ENCODE measurements at places on chromosomes 3 and 15. TPM values are rescaled to one million over a fixed set of nuclear protein-coding genes. Genes with fewer than 3 reads are reported as not detected.

The GOLGA6L10 gene
- total RNA-seq, result 3.6 TPM

The MST1R gene
- total RNA-seq, result 76.2 TPM

The TMIE gene
- total RNA-seq, result not detected

The MAP1A gene
- total RNA-seq, result 7.9 TPM

The CD86 gene
- 5.8 TPM for total RNA-seq

The CSPG5 gene
- 0.58 TPM for total RNA-seq

The SLC6A11 gene
- not detected for total RNA-seq

DNA sequence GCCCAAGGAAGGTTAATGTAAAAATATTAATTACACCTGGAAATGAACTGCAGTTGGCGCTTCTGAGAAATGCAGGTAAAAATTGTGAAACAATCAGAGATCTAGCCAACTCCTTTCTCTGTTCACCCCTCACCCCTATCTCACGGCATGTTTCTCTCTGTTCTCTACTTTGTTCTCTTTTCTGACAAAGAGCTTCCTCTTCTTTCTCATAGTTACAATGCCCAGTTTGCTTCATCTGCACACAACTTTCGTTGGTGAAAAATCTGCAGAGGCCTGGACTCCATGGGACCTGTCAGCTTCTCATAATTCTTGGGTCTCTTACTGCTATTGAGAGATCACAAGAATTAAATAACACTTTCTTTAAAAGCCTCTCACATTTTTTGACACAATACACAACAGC is 212.9 kb upstream of the LRRN1 start:
- no peak for DNase-seq

DNA sequence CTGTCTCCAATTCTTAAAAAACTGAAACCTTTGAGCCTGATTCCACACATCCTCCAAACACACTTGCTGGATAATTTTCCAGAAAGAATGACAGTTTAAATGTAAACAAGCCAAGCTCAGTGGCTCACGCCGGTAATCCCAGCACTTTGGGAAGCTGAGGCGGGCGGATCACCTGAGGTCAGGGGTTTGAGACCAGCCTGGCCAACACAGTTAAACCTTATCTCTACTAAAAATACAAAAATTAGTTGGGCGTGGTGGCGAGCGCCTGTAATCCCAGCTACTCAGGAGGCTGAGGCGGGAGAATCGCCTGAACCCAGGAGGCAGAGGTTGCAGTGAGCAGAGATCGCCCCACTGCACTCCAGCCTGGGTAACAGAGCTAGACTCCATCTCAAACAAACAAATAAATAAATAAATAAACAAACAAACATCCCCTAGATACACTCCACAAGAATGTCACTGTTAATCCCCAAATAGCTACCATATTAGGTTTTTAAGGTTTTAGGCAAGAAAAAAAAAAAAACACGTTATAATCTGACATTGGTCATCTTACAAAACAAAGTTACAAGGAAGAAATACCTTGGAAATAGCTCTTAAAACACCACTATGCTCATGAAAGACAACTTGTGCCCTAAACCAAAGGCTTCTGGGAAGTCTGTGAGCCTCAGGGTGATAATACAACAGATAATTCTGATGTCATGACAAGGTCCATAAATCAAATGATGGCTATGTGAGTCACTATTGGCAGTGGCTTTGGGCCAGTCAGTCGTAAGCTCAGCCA is 13.2 kb downstream of the TNIK start:
- no peak for DNase-seq

DNA sequence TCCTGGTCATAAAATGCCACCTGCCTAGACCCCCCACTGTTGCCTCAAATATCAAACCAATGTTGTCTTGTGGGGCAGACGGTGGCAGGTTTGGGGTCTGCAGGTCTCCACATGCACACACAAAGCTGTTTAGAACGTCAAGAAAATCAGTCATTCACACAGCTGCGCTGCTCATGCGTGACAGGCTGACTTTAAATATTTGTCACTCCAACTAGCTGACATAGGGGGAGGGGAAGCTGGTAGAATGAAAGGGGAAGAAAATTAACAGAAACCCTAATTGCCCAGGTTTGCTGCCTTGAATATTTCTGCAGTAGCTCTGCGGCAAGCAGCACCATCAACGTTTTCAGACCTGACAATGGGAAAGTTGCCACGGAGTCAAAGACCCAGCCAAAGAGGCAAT is 201.8 kb downstream of the ABHD5 start:
- DNase-seq, result no peak

DNA sequence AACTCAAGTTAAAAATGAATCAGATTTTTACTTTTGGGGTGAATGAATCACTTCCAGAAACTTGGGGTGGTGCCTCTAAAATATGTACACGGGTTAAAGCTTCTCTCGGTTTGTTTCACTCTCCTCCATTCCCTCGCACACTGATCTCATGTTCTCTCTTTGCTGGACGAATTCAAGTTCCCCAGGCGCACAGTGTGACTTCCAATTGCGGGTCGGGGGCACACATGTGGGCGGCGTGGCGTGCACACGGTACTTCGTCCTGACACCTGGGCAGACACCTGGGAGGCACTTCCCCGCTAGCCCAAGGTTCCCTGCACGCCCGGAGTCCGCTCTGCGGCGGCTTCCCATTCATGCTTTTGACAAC is 692 bp downstream of the SCAANT1 start:
- DNase-seq, result no peak

GRCh38 chr3:58272891-58273290 is 33.2 kb upstream of the RPP14 start:
- DNase-seq, result no peak

- DNase-seq, result no peak
These were observed 50.0 kb upstream of the PSMD6 start for GRCh38 chr3:64073158-64073761.

GRCh38 chr3:41001556-41001955 is 197.7 kb upstream of the CTNNB1 start:
- DNase-seq, result no peak

- DNase-seq, result no peak
These were observed 819.7 kb downstream of the FHIT start for GRCh38 chr3:60431599-60431958.

- DNase-seq, result no peak
These were observed 56.8 kb downstream of the MYH15 start for GRCh38 chr3:108453565-108453964.

DNA sequence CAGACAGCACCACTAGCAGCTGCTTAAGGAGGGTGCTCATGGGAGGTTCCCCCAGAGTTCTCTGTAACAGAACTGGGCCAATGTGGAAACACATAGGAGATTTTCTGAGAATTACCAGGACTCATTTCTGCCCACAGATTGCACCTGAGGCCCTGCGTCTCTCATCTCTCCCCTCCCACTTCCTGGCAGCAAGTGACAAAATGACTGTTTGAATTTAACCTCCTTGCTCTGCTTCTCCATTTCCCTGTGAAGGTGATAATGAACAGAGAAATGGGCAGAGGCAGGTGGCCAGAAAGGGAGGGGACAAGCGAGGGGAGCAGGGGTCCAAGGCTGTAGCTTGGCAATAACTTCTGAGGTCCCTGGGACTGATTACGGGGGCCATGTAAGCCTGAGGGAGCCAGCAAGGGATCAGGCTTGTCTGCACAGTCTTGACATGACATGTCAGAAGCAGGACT is 8.0 kb downstream of the EPHB1 start:
- no peak for DNase-seq

DNA sequence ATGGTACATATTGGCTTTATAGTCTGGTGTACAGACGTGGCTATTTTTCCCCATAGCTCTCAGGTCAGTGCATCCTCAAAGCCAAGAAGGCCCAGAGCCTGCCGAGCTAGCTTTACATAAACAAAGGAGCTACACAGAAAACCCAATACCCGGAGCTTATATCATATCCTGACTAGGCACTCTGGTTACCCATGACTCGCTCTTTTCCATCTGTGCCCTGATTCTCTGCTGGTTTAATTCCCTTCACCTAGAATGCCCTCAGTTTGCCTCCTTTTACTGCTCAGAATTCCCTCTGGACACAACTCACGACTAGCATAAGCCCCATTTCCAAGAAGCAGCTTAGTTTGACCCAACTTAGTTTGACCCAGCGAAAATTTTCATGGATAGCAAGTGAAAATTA is 110.8 kb downstream of the TIGIT start:
- DNase-seq, result no peak

DNA sequence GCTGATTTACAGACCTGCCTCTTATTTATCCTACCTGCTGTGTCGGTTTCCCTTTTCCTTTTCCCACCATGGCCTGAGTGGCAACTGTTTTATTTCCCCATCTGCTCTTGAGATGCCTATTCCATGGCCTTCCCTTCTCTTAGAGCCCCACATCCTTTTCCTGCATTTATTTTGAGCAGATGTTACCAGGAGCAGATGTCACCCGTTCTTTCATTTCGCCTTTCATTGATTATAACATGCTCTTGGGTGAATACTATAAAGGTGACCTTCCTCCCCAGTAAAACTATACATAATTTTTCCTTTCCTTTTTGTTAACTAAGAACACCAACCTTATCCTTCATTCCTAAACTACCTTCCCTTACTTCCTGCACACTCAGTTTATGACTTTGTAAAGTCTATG is 8.5 kb upstream of the P2RY1 start:
- no peak for DNase-seq

DNA sequence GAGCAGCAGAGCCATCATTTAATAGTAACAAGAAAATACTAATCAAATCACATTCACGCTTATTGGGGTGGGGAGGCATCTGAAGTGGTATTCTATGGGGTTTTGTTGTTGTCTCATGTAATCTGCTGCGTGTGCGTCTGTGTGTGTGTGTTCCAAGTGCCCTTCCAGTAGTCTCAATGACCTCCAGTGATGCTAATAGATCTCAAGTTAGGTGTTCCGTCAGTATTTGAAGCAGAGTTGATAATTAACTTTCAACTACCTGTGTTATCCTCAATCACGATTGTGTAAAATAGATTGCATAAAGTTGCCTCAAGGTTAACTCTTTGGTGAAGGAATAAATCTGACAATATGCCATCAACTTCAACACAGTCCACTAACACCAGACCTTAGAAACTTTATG is 375.0 kb downstream of the MECOM start:
- DNase-seq, result peak; percentile 50

- DNase-seq, result no peak
These were observed 541.3 kb upstream of the KCNMB2 start for GRCh38 chr3:177994976-177995375.

DNA sequence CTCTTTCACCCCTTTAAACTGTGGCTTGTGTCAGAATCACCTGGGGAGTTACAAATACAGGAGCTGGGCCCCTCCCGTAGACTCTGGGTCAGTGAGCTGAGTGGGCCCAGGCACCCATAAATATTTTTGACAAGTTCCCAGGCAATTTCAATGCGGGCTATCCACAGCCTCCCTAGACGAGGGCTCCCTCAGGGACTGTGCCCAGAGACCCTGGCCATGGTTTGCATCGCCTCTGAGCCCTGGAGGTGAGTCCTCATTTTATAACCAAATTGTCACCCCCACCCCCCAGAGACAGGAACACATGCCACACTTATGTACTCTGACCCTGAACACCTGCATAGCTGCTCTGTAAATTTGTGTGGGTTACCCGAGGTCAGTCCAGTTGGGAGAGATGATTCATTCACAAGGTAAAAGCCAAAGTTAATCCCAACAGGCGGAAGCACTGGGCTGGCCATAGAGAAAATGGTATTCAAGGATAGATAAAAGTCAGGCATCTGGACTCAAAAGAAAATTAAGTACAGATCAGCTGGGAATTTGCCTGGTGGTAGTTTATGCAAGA is 146.5 kb upstream of the SLC6A11 start:
- DNase-seq, result no peak

DNA sequence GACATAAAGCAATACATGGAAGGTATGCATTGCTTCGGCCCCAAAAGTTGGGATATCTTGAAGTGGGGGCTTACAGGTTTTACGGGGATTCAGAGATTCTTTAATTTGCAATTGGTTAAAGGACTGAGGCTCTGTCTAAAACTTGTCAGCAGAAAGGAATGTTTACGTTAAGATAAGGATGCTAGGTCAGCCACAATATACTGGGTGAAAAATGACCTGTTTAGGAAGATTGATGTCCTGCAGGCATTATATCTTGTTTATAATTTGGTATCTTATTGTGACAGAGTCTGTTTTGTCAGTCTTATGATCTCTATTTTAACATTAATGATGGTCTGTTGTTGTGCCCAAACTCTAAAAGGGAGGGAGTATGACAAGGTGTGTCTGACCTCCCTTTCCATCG is 15.3 kb upstream of the CCNDBP1 start:
- DNase-seq, result no peak

Measured in mucosa of descending colon (tissue), 3 donors.